ENCODE measurements at places on chromosomes 7 and 10.
A peak's percentile ranks its signal among the peaks of the same experiment; 100 is the strongest.

DNA sequence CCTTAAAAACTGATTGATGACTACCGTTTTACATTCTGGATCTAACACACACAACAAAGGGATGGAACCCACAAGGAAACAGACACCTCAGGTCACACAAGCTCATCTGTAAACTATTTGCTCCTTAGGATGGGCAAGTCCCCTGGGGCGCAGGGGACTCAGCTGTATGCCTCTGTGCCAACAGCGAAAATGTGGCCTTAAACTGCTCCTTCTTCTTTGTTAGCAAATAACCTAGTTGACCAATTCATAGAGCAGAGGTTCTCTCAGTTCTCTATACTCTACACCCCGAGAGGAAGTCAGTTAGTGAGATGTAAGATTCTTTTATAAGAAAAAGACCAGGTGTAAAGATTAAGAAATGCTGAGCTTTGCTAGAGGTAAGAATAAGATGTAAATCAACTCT, 181.9 kb upstream of the PRSS58 start:
- no peak for DNase-seq

GRCh38 chr10:102246261-102246660, 929 bp downstream of the GBF1 start:
- DNase-seq: no peak

- DNase-seq: no peak
Measured at GRCh38 chr7:78197447-78197846, 398.9 kb downstream of the PHTF2 start.

- no peak for DNase-seq
Measured at GRCh38 chr7:93119191-93119905, 1.6 kb upstream of the SAMD9 start.

GRCh38 chr7:151013356-151013732, 10.9 kb downstream of the ATG9B start:
- DNase-seq: no peak

- no peak for DNase-seq
Measured at GRCh38 chr10:47013507-47014154, 102.4 kb downstream of the PTPN20 start.

GRCh38 chr10:69180525-69181204, 631 bp downstream of the SUPV3L1 start:
- DNase-seq: no peak

- DNase-seq: no peak
Measured at GRCh38 chr10:19986591-19986990, 170.4 kb downstream of the PLXDC2 start.

DNA sequence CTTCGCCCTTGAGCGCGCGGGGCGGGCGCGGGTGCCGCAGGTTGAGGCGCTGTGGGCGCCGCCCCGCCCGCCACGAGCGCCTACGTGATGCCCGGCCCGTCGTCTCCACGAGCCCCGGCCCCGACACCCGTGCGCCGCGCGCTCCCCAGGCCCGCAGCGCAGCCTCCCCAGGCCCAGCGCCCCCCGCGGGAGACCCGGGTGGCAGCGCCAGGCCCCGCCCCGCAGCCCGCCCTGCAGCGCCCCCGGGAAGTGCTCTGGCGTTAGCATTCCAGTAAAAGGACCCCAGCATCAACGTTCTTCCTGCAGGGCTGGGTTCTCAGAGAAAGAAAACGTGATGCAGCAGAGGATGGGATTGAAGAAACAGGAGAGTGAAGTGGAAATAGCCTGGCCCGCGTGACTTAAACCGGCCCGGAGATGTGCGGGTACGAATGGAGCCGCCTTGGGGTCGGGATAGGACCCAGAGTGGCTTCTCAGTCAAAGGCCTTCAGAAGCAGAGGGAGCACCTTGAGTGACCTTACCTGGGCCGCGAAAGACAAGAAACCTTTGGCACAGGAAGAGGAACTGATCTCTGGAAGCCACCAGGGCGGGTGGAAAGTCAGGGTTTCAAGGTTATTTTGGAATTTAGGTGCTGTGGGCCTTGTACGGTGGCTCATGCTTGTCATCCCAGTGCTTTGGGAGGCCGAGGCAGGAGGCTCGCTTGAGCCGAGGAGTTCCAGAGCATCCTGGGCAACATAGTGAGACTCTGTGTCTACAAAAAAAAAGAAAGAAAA, 1.8 kb downstream of the PFKP start:
- DNase-seq: no peak

- no peak for DNase-seq
Measured at GRCh38 chr7:154978017-154978416, 24.9 kb downstream of the PAXIP1 start.

DNA sequence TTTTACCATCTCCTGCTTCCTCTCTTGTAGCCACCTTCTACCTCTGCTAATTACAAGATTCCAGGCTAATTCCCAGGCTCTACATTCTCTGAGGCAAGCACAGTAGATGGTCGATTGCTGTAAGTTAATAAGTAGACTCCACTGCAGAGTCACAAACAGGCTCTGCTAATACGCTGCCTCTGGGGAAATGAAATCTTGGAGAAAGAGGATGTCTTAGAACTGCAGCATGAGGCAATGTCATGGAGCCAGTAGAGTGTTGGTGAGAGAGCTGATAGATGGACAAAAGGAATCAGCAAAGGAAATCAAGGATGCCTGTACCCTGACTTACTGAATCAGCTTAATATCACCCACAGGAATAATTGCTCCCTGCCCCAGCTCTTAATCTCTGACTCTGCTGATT, 1260.3 kb downstream of the XPNPEP1 start:
- no peak for DNase-seq

DNA sequence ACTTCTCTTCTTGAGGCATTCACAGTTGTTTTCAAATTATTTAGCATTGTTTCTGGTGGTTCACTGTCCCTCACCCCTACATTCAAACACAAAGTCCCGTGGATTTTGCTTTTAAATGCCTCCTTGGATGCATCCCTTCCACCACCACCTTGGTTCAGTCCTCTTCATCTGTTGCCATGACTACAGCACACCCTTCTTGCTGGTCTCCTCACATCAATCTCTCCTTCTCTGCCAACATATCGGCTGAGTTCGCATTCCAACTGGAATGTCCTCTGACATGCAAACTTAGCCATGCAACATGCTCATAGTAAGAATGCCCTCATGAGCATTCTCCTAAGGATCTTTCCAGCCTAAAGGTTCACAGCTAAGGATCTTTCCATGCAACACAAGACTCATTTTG, 198.3 kb upstream of the AGK start:
- DNase-seq: no peak

DNA sequence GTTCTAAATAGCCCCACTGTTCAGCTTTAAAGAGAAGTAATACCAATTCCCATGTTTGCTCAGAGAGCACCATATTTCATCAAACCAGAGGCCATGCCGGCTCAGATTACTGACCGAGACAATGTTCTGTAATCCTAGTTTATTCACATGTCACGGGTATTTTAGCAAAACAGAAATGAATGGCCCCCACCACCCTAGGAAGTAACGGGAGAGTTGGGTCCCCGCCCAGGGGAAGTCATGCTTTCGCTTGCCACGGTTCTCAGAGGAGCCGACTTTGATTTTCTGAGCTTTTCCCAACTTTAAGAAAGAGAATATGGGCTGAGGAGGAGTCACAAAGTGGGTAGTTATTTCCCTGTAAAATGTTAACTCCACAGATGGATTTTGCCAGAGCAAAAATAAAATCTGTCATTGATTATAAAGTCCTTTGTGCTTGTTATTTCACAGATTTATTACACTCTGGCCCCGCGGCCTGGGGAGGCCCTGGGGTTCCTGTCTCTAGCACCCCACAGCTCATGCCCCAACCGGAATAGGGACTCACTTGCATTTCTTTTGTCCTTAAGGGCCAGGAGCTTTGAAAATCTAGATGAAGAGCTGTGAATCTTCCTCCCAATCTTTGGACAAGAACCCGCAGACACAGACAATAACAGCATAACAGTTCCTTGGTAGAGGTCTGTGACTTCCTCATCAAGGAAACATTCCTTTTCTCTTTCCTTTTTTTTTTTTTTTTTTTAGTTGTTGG, 3.7 kb upstream of the GDF10 start:
- DNase-seq: no peak

- DNase-seq: no peak
Measured at GRCh38 chr7:56081626-56082340, 11.0 kb downstream of the PHKG1 start.

DNA sequence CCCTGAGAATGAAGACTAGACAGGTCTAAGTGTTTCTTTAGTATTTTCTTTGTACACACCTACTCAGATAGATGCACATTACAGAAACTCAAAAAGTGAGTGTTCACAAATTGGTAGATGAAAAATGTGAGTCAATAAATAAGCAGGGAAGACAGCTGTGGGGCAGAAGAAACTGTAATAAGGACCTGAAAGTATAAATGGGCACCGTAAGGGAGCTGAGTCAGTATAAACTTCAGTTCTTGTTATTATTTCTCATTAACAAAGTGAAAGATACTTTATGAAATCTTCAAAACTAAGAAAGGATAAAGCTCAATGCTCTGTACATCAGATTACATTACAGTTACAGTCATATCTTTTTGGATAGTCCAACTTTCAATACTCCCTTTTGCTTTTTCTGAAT, 2.5 kb downstream of the MTPN start:
- DNase-seq: no peak

DNA sequence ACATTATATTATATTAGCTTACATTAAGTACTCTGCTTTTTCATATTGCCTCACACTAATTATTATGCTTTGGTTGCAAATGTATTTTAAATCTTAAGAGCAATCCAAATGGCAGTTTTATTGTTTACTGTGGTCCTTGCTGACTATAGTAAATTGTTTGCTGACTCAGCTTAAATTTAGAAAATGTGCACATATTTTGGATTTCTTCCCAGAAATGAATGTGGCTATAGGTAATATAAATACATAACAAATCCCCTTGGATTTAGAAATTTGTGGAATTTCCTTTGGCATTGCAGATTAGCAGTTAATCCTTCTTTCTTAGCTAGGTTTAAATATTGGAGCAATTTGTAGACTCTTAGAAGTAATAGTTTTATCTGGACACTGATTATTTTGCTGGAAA, 565.8 kb downstream of the NRG3 start:
- DNase-seq: no peak

DNA sequence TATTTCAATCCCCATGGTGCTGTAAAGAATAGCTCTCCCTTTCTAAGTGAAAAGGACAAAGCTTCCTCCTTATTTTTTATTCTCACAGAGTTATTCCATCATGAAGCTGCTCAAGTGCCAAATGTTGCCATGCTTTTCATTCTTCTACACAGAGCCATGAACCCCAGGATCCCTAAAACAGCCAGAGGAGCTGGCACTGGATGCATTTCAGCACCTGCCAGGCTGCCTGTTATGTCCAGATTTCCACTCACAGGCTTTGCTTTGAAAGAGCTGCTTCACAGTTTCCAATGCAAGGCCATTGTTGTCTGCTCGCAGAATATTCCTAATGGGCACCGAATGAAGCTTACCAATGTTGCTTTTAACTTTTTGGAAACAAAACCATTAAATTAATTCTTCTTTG, 256.2 kb upstream of the NPSR1 start:
- no peak for DNase-seq

GRCh38 chr7:145036604-145037405, 201.0 kb upstream of the TPK1 start:
- no peak for DNase-seq

DNA sequence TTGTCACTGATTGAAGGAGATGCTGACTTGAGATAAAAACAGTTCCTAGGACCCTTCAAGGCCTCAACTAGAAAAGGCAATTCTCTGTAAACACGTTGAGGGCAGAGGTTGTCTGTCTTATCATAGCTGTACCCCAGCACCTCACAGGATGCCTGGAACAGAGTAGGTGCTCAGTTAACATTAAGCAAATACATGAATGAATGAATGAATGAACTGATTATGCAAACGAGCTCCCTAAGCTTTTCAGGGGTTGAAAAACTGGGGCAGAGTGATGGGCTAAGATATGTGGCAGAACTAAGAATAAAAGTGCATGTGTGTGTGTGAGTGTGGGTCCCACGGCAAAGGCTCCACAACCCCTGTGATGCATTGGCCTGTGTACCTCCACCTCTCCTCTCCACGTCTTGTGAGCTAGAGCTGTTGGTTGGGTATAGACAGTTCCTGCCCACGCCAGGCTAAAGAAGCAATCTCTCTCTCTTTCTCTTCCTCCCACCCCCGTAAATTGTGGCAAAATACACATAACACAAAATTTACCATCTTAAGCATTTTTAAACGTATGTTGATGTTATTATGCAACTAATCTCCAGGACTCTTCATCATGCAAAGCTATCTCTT, 20.9 kb upstream of the SMC3 start:
- DNase-seq: no peak

GRCh38 chr7:133633055-133633454, 380.2 kb downstream of the EXOC4 start:
- no peak for DNase-seq

GRCh38 chr10:98404571-98405359, 10.2 kb downstream of the PYROXD2 start:
- no peak for DNase-seq

- no peak for DNase-seq
Measured at GRCh38 chr7:741191-741671, 14.2 kb upstream of the PRKAR1B start.

GRCh38 chr10:18043148-18044006, 91.7 kb downstream of the SLC39A12 start:
- DNase-seq: no peak

DNA sequence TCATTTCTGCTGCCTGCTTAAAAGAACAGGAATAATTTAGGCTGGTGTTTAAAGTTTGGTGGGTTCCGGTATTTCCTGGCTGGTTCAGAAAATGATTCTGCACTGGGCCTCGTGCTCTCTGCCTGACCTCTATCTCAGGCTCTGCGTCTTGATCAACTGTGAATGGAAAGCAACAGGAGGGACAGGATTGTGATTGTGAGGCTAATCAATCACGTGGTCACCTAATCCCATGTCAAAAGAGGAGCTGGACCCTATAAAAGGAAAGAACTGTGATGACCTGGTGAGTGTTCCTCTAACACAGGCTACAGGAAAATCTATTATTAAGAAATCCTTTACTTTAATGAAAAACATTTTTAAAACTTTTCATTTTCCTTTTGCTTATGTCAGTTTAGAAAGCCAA, at the start of gene DHX32:
TSS of gene DHX32 (minus strand) at position 101 of the 400 bp plus-strand sequence. CDS start 468 bp downstream, outside the sequence.
- no peak for DNase-seq

DNA sequence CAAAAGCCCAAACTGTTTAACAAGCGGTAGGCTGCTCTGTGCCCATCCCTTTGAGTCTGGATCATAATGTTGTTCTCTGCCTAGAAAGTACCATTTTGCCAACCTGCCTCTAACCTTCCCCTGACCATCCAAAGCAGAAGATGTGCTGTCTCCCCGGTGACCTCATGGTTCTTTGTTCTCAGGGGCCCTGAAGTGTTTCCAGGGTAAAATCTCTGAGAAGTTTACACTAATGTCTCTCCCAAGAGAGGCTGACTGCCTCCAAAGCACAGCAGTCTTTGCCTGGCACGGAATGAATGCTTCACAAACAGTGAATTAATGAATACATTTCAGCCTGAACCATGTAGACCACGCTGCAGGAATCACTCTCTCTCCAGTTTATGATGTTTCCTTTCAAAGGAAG, 523.8 kb upstream of the CELF2 start:
- DNase-seq: no peak

DNA sequence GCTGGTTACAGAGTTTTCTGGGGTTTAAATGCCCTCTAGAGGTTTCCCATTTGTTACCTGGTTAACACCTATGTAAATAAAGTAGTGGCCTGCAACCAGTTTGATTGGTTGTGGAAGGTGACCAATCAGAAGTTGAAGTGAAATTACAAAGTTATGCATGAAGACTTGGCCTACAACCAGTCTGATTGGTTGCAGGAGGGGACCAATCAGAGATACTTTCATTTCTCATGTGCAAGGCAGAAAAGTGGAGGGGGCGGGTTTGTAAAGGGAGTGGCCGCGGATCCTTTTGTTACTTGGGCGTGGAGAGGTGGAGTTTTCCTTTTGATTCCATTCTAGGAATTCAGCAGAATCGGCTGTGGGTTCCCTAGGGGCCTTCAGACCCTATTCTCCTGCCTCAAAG, 80.8 kb downstream of the SEC23IP start:
- peak; percentile 1 for DNase-seq

- DNase-seq: no peak
Measured at GRCh38 chr10:19947656-19948055, 131.4 kb downstream of the PLXDC2 start.
